Brain microvascular endothelial cell (primary cell): ENCODE measurements at places on chromosomes 12 and 14.

DNA sequence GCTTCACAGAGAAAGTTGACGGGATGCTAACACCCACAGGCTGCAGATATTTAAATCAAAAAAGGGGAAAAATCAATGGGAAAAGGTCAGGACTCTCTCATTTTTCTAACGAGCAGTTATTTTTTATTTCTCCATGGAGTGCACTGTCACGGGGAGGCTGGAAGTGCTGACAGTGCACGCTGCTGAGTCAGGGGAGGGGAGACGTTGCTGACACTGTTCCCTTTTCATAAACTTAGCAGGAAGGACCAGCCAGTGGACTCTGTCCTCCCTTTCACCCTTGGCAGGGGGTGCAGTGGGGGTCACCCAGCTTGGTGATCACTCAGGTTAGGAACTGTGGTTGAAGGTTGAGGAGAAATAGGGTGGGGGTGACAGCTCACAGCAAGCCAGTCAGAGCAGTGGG, 65.6 kb upstream of the FUT8 start:
- DNase-seq: peak; percentile 22

- no peak for DNase-seq
These were observed 82.5 kb downstream of the MED13L start for GRCh38 chr12:116194935-116195431.

DNA sequence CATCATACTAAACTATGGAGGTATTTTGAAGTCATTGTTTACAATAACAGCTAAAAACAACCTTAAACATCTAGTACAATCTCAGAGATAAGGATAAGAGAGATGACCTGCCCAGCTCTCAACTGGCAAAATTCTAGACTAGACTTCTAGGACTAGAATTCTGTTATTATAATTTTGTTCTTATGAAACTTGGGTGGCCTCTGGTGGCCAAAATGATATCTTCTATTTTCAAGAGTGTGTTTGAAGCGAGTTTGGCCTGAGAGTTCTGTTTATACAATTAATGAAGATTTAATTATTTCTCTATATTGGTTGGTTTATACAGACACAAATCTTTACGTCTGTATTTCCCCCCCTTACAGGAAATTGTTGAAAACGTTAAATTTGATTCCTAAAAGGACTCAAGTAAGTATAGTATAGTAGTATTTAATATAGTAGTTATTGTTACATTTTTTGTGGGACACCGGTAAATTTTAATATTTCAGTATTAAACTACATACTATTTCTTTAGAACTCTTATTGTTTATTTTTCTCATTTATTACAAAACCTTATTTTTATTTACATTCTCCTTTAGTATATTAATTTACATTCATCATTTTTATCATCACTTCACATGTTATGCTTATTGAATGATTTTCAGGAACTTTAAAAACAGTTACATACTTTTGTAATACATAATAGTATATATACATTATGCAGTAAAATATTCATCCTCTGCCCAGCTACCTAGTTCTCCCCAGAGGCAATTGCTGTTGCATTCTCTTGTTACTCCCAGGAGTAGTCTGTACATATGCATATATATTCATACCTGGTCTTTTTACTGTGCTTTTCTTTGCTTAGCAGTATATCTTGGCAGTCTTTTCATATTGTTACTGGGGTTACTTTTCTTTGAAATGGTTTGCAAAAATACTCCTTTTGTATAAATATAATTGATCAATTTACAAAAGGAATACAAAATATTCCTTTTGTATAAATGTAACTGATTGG, 6.6 kb downstream of the PPHLN1 start:
- DNase-seq: peak; percentile 42

- peak; percentile 75 for DNase-seq
These were observed 6.3 kb upstream of the NYNRIN start for GRCh38 chr14:24392325-24393091.

GRCh38 chr12:4431866-4432265, 13.7 kb downstream of the FGF6 start:
- DNase-seq: no peak

GRCh38 chr12:85626784-85627171, 209.4 kb downstream of the RASSF9 start:
- DNase-seq: peak; percentile 21

DNA sequence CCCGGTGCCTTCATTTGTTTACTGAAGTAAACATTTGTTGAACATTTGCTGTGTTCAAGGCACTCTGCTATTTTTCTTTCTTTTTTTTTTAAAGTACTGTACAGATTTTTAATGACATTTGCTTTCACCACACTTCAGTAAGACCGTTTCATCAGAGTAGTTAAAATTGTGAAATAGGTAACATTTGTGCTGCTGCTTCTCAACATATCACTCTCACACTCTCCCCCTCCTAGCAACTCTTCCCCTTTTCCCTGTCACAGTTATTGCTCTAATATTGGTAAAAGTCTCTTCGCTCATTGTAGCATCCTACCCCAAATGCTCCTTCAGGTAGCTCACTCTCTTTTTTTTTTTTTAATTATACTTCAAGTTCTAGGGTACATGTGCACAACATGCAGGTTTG, 49.6 kb downstream of the SRGAP1 start:
- DNase-seq: no peak
